ENCODE measurements at places on chromosomes 3 and 15. TPM values are rescaled to one million over a fixed set of nuclear protein-coding genes. Genes with fewer than 3 reads are reported as not detected.

DNA sequence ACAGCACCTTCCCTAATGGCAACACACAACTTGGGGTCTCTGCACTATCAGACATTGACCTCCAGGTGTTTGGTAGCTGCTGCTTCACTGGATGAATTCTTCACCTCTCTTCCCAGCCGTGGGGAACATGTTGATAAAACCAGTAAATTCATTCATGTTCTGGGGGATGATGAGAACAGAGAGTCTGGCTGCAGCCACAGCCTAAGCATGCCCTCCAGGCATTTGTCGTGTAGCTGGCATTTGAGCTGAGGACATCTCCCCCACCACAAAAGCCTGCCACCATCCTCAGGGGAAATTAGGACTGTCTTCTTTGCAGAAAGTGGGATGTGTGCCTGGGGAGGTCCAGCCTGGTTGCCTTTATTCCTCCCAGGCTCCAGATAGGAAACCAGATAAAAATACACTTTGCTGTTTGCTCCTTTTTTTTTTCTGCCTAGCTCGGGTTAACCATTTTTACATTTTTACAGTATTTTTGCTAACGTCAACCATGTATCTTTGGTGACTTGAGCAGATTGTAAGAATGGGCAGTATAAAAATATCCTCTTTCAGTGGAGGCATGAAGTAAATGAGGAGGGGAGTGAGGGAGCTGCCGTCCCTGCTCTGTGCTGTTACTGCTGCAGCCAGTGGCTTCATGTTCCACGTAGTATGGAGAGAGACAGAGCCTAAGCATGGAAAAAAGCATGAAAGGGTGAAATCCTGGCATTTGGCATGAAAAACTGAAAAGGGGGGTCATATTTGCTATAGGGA, 444.0 kb downstream of the EPHB1 start:
- no peak for DNase-seq
- no peaks in the 10 kb centered on the region for H3K4me1 ChIP-seq
- H3K27ac ChIP-seq, result no peak overlapping the region
- no peaks in the 10 kb centered on the region for H3K36me3 ChIP-seq
- H3K4me3 ChIP-seq, result no peak overlapping the region
- H3K27me3 ChIP-seq, result no peaks in the 10 kb centered on the region

- no peaks in the 10 kb centered on the region for H3K27me3 ChIP-seq
- no peak overlapping the region for H3K4me3 ChIP-seq
- no peaks in the 10 kb centered on the region for H3K36me3 ChIP-seq
- peaks cover 8% of the 10 kb centered on the region for H3K4me1 ChIP-seq
- no peak overlapping the region for H3K27ac ChIP-seq
Measured at GRCh38 chr3:160886421-160886820, 130.4 kb downstream of the PPM1L start.

DNA sequence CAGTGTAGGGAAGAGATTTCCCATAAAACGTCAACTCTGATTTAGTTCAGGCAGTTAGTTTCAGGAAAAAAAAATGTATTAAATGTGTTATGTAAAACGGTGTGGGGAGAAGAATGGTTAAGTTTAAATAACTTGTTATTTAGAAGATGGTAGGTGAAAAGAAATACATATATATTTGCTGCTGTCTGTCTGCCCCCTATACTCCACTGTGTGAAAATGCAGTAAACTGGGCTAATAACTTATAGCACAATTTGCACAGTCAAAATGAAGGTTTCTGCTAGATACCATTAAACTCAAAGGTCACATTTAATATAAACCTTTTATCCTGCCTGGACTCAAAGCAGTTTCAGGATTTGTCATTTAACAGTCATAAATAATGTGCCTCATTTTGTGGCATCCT, 515.0 kb downstream of the FGF12 start:
- no peaks in the 10 kb centered on the region for H3K27me3 ChIP-seq
- H3K4me3 ChIP-seq, result no peak overlapping the region
- H3K27ac ChIP-seq, result no peak overlapping the region
- no peaks in the 10 kb centered on the region for H3K4me1 ChIP-seq
- no peaks in the 10 kb centered on the region for H3K36me3 ChIP-seq

GRCh38 chr3:171874879-171875278, 31.7 kb downstream of the TMEM212 start:
- H3K4me3 ChIP-seq, result no peak overlapping the region
- no peaks in the 10 kb centered on the region for H3K4me1 ChIP-seq
- H3K36me3 ChIP-seq, result no peaks in the 10 kb centered on the region
- H3K27ac ChIP-seq, result no peak overlapping the region
- no peak for DNase-seq

DNA sequence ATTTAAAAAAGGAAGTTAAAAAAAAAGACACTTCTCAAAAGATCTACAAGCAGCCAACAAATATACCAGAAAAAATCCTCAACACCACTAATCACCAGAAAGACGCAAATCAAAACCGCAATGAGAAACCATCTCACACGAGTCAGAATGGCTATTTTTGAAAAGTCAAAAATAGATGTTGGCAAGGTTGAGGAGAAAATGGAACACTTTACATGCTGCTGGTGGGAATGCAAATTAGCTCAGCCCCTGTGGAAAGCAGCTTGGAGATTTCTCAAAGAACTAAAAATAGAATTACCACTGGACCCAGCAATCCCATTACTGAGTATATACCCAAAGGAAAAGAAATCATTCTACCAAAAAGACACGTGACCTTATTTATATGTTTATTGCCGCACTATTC, 574.7 kb upstream of the ADAMTS9 start:
- H3K4me1 ChIP-seq, result no peaks in the 10 kb centered on the region
- no peak for DNase-seq
- no peaks in the 10 kb centered on the region for H3K27me3 ChIP-seq
- H3K4me3 ChIP-seq, result no peak overlapping the region

DNA sequence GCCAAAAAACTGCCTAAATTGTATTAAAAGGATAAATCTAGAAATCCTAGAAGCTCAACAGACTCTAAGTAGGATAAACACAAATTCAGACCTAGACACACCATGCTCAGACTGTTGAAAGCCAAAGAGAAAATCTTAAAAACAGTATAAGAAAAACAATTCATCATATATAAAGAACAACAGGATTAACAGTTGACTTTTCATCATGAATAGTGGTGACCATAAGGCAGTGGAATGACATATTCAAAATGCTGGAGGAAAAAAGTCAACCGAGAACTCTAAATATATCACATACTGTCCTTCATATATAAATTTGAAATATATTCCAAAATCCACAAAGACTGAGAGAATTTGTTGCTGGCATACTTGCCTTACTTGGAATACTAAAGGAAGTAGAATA, 77.3 kb downstream of the CEP152 start:
- H3K36me3 ChIP-seq, result no peaks in the 10 kb centered on the region
- H3K4me1 ChIP-seq, result no peaks in the 10 kb centered on the region
- H3K4me3 ChIP-seq, result no peak overlapping the region
- H3K27me3 ChIP-seq, result no peaks in the 10 kb centered on the region
- no peak for DNase-seq

GRCh38 chr15:94070356-94071295, 160.7 kb upstream of the MCTP2 start:
- no peak overlapping the region for H3K4me3 ChIP-seq
- no peaks in the 10 kb centered on the region for H3K36me3 ChIP-seq

- no peak overlapping the region for H3K27ac ChIP-seq
- H3K27me3 ChIP-seq, result no peaks in the 10 kb centered on the region
- no peak for DNase-seq
- H3K4me1 ChIP-seq, result peaks cover 80% of the 10 kb centered on the region
Measured at GRCh38 chr3:4063916-4064574, 239.1 kb upstream of the SETMAR start.

- peaks cover 10% of the 10 kb centered on the region for H3K4me1 ChIP-seq
- no peak overlapping the region for H3K4me3 ChIP-seq
- H3K36me3 ChIP-seq, result no peaks in the 10 kb centered on the region
- DNase-seq, result no peak
- no peak overlapping the region for H3K27ac ChIP-seq
- H3K27me3 ChIP-seq, result peaks cover 8% of the 10 kb centered on the region
Measured at GRCh38 chr3:194256040-194256945, 94.8 kb downstream of the CPN2 start.

DNA sequence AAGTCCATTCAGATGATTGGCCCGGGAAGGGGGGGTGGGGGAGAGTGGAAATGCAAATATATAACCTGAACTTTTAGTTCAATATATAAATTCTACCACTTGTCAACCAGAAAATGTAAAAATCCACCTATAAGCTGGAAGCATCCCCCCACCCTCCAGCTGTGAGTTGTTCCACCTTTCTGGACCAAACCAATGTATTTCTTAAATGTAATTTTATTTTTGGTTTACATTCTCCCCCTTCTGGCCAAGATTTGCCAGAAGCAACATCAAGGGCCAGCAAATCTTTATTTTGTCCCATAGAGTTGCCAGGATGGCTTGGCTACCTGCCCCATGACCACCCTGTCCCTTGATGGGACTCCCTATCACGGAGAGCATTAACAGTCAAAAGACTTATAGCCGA, 545.7 kb downstream of the TBL1XR1 start:
- no peaks in the 10 kb centered on the region for H3K27me3 ChIP-seq
- no peak overlapping the region for H3K27ac ChIP-seq
- no peaks in the 10 kb centered on the region for H3K36me3 ChIP-seq
- H3K4me3 ChIP-seq, result no peak overlapping the region
- H3K4me1 ChIP-seq, result no peaks in the 10 kb centered on the region
- no peak for DNase-seq

GRCh38 chr15:75019916-75020315, 3.5 kb upstream of the PPCDC start:
- H3K4me3 ChIP-seq, result no peak overlapping the region
- DNase-seq, result no peak
- H3K27me3 ChIP-seq, result peaks cover 14% of the 10 kb centered on the region
- peaks cover 5% of the 10 kb centered on the region for H3K4me1 ChIP-seq
- H3K36me3 ChIP-seq, result no peaks in the 10 kb centered on the region

GRCh38 chr15:28004143-28005003, 94.7 kb downstream of the OCA2 start:
- no peak overlapping the region for H3K4me3 ChIP-seq
- no peaks in the 10 kb centered on the region for H3K27me3 ChIP-seq

- no peak overlapping the region for H3K4me3 ChIP-seq
- H3K36me3 ChIP-seq, result no peaks in the 10 kb centered on the region
- peaks cover 7% of the 10 kb centered on the region for H3K4me1 ChIP-seq
Measured at GRCh38 chr3:53067567-53067966, 21.7 kb upstream of the SFMBT1 start.

- H3K27ac ChIP-seq, result no peak overlapping the region
- H3K4me3 ChIP-seq, result no peak overlapping the region
- DNase-seq, result no peak
- H3K36me3 ChIP-seq, result no peaks in the 10 kb centered on the region
- H3K27me3 ChIP-seq, result no peaks in the 10 kb centered on the region
Measured at GRCh38 chr3:23073724-23074305, 129.3 kb upstream of the UBE2E2 start.

DNA sequence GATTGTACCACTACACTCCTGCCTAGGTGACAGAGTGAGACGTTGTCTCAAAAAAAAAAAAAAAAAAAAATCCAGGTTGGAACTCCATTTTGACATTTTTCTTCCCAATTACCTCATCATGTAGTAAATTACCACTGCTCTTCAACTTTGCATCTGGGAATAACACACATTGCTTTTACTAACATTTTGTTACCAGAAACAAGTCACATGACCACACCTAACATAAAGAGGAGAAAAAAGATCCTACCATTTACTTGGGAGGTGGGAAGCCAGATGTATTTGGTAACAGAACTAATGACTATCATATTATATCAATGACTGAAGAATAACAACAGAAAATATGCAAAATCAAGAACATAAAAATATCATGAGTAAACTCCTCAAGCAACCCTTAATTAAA, 49.6 kb downstream of the ULK4 start:
- no peaks in the 10 kb centered on the region for H3K27me3 ChIP-seq
- H3K4me1 ChIP-seq, result no peaks in the 10 kb centered on the region
- H3K36me3 ChIP-seq, result peaks cover 1% of the 10 kb centered on the region

DNA sequence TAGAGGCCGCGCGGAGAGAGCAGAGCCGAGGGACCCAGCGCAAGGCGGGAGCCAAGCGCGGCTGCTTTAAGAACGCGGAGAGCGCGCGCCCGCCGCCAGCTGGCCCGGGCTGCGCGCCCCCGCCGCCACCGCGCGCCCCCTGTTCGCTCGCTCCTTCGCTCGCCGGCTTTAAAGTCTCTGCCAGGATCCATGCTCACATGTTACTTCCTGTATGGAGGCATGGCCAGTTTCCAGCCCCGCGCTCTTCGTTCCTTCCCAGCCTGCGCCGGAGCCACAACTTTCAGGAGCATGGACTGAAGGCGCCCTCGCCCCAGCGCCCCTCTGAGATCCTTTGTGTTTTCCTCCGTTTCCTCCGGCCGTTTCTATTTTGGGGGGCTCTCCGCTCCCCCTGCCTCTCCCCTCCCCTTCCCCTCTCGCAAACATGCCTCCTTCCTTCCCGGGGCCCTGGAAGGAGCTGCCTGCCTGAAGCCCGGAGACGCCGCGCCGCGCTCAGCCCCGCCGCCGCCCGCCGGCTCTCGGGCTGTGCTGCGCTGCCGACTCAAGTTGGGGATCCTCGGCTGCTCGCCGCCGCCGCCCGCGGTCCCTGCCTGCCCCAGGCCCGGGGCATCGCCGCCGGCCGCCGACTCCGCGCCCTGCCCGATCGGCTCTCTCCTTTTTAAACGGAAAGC, at the start of gene PTPRG:
TSS of gene PTPRG (plus strand) at position 198 of the 668 bp plus-strand sequence. CDS start 717 bp downstream, outside the sequence.
- peak within 1 kb of the TSS; percentile 20 for H3K4me3 ChIP-seq
- H3K36me3 ChIP-seq, result no peaks in the 10 kb centered on the region
- H3K27me3 ChIP-seq, result peaks cover 56% of the 10 kb centered on the region
- peak; percentile 41 for DNase-seq
- no peak within 1 kb of the TSS for H3K27ac ChIP-seq

GRCh38 chr3:51709675-51710074, 2.8 kb downstream of the GRM2 start:
- H3K4me3 ChIP-seq, result no peak overlapping the region
- no peak overlapping the region for H3K27ac ChIP-seq
- H3K27me3 ChIP-seq, result no peaks in the 10 kb centered on the region
- H3K4me1 ChIP-seq, result no peaks in the 10 kb centered on the region
- peaks cover 8% of the 10 kb centered on the region for H3K36me3 ChIP-seq
- no peak for DNase-seq

Gene FNDC3B
- total RNA-seq, result 9.2 TPM

Gene IL17RE
- total RNA-seq, result 0.34 TPM

Gene SAMD7
- 0.12 TPM for total RNA-seq

Gene XCR1
- total RNA-seq, result not detected

Gene STIMATE
- 37.7 TPM for total RNA-seq

Gene CADM2
- 0.10 TPM for total RNA-seq

Gene SPSB4
- not detected for total RNA-seq

Data from B cell (primary cell).